A549 treated with ZK216348 at 1 μM for 4 hours (cell line): ENCODE measurements at places on chromosomes 2 and 18. TPM values are rescaled to one million over a fixed set of nuclear protein-coding genes. Genes with fewer than 3 reads are reported as not detected.

RAPGEF4 gene
- 0.20 to 0.27 TPM (median 0.25 TPM) in 4 of 5 replicates, not detected in the other for total RNA-seq

ZNF521 gene
- total RNA-seq, result not detected in 5 replicates

ROCK1 gene
- 11.7 to 26.2 TPM (median 22.6 TPM) in 5 replicates for total RNA-seq

MAL gene
- not detected in 5 replicates for total RNA-seq

SULT1C2 gene
- 0.34 to 0.88 TPM (median 0.53 TPM) in 5 replicates for total RNA-seq

DNAH6 gene
- total RNA-seq, result 0.01 to 0.44 TPM in 2 of 5 replicates, not detected in the others

SPHKAP gene
- 0.02 TPM in 1 of 5 replicates, not detected in the others for total RNA-seq

SERPINB3 gene
- 0.12 to 0.19 TPM (median 0.14 TPM) in 4 of 5 replicates, not detected in the other for total RNA-seq

LRPPRC gene
- 72.6 to 112 TPM (median 96.7 TPM) in 5 replicates for total RNA-seq
